ENCODE measurements at places on chromosomes 3 and 15.

DNA sequence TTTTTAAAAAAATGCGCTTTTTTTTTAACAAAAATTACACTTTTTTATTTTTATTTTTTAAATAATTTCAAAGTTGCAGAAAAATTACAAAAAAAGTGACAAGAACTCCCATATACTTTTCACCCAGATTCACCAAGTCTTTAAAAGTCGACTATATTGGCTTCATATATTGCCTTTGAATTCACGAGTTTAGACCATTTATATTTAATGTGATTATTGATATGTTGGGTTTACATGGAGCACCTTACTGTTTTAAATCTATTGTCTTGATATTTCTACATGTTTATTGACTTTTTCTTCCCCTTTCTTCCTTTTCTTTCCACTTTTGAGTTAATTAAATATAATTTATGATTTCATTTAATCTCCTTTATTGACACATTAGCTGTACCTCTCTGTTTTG, 127.2 kb downstream of the OPA1 start:
- DNase-seq: no peak

DNA sequence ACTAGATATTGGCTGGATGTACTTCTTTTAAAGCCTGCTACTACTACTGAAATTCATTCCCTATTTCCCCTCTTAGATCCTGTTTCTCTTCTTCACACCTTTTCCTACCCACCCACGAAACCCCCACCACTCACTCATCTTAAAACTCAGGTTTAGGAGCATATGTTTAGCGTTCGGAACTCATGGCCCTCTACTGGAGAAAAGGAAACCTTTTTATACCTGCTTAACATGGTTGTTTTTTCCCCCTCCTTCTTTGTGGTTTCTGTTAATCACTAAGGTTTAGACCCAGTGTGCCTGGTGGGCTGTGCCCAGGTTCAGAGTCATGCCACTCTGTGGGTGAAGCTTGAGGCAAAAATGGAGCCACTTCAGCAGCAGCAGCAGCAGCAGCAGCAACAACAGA, 2.6 kb downstream of the ARID3B start:
- no peak for DNase-seq

- no peak for DNase-seq
Measured at GRCh38 chr15:70339571-70340493, 242.1 kb upstream of the TLE3 start.

DNA sequence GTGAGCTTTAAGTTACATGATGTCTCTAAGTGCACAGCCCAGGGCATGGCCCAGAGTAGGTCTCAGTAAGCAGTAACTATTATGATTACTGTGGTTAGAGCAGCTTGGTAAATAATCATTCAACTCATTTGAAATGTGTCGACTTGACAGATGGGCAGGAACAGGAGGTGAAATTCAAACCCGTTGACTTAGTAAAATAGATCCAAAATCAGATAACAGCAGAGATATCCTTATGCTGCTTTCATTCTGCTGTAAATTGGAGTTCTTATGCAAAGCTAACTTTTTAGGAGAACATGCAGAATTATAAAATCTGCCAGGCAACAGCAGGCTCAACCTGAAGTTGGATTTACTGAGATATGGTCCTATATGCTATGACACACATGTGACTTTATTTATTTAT, 118.7 kb upstream of the KLHL25 start:
- no peak for DNase-seq

GRCh38 chr3:124714223-124714853, 15.9 kb upstream of the UMPS start:
- no peak for DNase-seq

DNA sequence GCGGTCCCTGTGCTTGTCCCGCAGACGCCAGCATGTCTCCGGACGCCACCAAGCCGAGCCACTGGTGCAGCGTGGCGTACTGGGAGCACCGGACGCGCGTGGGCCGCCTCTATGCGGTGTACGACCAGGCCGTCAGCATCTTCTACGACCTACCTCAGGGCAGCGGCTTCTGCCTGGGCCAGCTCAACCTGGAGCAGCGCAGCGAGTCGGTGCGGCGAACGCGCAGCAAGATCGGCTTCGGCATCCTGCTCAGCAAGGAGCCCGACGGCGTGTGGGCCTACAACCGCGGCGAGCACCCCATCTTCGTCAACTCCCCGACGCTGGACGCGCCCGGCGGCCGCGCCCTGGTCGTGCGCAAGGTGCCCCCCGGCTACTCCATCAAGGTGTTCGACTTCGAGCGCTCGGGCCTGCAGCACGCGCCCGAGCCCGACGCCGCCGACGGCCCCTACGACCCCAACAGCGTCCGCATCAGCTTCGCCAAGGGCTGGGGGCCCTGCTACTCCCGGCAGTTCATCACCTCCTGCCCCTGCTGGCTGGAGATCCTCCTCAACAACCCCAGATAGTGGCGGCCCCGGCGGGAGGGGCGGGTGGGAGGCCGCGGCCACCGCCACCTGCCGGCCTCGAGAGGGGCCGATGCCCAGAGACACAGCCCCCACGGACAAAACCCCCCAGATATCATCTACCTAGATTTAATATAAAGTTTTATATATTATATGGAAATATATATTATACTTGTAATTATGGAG, 79.1 kb downstream of the SMAD6 start:
- DNase-seq: no peak
